ENCODE measurements at places on chromosomes 2 and 18.

- no peak for DNase-seq
Measured at GRCh38 chr2:174446531-174446930, 40.3 kb downstream of the GPR155 start.

- DNase-seq = no peak
Measured at GRCh38 chr2:73142937-73143336, 30.2 kb upstream of the RAB11FIP5 start.

- DNase-seq = no peak
Measured at GRCh38 chr2:128551435-128551834, 232.8 kb upstream of the HS6ST1 start.

DNA sequence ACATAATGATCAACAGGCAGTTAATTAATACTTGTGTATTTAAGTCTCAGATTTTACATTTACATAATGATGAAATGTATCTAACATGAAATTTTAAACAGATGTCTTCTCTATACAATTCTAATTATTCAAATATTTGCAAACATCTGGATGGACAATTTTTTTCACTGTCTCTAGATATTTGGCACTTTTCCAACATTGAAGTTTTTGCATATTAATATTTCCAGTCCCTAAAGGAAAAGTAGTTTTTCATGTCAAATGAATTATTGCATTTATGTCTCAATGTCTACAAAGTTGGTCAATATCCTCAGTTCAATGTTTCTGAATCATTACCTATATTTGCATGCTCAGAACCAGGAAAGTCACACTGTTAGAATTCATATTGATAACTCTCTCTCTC is 560.9 kb upstream of the PKDCC start:
- DNase-seq = no peak

- no peak for DNase-seq
Measured at GRCh38 chr18:68177807-68178702, 536.9 kb downstream of the TMX3 start.

GRCh38 chr2:128324008-128324896 is 5.6 kb upstream of the HS6ST1 start:
- no peak for DNase-seq

DNA sequence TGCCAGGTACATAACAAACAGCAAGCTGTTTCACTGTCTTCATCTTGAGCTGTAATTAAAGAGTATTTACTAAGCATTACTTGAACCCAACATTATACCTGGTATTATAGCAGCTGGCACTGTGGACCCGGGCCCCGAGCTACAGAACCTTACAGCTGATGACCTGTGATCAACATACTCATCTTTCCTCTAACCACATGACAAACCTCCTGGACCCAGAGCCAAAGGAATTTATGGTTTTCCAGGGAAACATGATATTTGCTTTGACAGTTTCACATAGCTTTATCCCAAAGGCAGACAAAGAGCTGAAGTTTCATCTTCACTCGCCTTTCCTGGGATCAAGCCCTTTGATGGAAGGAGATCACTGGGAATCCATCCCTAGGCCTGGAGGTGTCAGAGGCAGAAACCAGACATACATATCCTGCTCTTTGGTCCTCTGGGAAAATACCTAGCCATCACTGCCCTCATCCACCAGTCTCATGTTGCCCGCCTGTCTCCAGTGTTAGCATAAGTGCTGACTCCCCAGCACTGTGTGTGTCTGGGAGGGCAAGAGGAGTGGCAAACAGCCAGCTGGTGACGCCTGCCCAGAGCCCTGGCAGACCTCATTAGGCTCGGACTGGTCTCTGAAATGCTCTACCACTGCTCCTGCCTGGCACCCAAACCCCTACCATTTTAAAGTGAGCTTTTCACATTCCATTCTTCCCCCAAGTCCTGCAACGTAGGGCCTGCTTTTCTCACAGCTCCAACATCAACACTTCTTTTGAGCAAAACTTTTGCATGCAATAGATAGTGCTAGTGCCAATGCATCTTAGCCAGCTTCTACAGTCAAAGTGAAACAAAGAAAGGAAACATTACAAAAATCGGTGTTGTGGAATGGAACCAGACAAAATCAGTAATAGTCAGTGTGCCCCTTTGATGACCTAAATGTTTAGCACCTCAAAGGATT is 138.8 kb upstream of the CTAGE1 start:
- DNase-seq = no peak

All from cortex of kidney (tissue), 1 donor.